ENCODE measurements at places on chromosomes 2 and 18.

DNA sequence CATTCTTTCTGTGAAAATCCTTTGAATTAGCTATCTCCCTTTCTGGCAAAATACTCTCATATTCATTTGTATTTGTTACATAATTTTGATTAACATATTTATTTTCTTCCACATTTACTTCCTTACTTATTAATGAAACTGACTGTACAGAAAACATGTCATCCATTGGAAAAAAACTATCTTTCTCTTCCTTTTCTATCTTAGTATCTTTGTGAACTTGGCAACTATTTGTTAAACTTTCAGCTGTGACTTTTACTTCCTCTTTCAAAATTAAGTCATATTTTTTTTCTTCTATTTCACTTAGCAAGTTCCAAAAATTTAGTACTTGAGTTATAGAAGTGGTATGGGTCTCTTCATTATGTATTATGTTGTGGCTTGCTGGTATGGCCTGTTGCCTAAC is 2.6 kb downstream of the RAD51AP2 start:
- DNase-seq, result no peak

GRCh38 chr18:21406116-21406515 is 164.1 kb downstream of the GREB1L start:
- no peak for DNase-seq

DNA sequence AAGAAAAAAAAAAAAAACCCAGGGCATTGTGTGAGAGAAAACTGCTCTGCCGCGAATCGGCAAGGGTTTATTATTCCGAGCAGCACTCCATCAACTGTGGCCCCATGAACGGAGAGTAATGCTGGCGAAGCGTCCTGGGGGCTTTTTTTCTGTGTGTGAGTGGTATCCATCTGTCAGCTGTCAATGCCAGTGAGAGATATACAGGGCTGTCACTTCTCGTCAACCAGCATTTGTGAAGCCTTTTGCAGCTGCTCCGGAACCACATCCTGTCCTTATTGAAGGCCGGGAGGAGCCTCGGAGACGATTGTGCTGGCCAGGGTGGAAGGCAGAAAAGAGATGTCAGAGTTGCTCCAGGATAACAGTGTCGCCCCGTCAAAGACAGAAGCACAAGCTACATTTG is 356.9 kb upstream of the SMIM21 start:
- peak; percentile 1 for DNase-seq

DNA sequence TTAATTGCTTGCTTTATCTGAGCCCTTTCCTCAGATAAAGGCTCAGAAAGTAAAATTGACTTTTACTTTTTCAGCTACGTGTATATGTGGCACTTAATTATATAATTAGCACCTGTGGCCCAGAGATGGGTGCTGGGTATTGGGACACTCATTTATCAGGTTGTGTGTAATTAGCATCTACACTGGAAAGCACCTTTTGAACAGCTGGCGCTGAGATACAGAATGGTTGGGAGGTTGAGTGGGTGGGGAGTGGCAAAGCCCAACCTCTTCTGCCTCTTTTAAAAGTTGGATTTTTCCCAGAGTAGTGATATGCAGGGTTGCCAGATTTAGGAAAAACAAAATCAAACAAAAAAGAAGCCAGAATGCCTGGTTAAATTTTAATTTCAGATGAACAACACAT is 23.9 kb downstream of the SPTBN1 start:
- DNase-seq, result no peak

- no peak for DNase-seq
Observed at GRCh38 chr2:186639939-186640338, 50.1 kb downstream of the ITGAV start.

DNA sequence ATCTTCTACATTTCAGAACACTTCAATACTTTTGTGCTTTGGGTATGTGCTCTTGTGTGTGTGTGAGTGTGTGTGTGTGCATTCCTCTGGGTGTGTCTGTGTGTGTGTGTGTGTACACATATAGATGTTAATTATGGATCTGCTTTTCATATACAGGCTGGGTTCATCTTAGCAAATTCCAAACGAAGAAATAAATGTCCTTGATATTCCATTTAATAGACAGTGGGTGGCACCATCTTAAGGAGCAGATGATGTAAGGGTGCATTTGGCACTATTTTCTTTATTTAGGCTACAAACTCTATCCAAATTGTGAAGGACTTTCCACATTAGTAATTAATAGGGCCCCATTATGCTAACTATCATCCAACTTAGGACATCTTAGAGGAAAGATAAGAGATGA is 425.8 kb upstream of the POU3F3 start:
- DNase-seq, result no peak

GRCh38 chr18:58558471-58558870 is 70.4 kb downstream of the ALPK2 start:
- DNase-seq, result no peak

- peak; percentile 40 for DNase-seq
Observed at GRCh38 chr2:11411768-11412448, 54.1 kb downstream of the E2F6 start.

- DNase-seq, result no peak
Observed at GRCh38 chr2:122804494-122804893, 1049.0 kb downstream of the TSN start.
